ENCODE measurements at places on chromosomes 1 and 21.

DNA sequence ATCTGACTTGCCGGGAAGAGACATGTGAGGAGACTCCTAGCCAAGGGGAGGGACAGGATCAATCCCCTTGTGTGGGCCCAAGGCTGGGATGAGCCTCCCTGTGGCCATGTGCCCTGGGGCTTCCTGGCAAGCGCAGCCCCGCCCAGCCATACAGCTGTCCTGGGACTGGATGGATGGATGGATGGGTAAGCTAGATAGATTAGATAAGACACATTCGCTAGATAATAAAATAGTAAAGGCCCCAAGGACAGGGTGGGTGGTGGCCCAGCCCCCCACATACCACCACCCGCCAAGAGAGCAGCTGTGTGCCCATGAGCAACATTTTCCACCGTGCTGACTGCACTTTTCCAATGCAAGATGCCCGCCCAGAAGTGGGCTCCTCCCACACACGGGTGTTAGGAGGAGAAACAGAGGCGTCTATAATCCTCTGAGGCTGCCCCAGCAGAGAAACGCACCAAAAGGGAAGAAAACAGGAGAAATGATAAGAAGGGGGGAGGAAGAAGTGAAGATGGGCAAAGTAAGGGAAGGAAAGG lies 25.1 kb downstream of the ZBTB17 start:
- no peak for DNase-seq

GRCh38 chr1:51203121-51203873 lies 32.8 kb upstream of the RNF11 start:
- no peak for DNase-seq

- DNase-seq = no peak
These were observed 300.0 kb downstream of the HHIPL2 start for GRCh38 chr1:222247811-222248310.

DNA sequence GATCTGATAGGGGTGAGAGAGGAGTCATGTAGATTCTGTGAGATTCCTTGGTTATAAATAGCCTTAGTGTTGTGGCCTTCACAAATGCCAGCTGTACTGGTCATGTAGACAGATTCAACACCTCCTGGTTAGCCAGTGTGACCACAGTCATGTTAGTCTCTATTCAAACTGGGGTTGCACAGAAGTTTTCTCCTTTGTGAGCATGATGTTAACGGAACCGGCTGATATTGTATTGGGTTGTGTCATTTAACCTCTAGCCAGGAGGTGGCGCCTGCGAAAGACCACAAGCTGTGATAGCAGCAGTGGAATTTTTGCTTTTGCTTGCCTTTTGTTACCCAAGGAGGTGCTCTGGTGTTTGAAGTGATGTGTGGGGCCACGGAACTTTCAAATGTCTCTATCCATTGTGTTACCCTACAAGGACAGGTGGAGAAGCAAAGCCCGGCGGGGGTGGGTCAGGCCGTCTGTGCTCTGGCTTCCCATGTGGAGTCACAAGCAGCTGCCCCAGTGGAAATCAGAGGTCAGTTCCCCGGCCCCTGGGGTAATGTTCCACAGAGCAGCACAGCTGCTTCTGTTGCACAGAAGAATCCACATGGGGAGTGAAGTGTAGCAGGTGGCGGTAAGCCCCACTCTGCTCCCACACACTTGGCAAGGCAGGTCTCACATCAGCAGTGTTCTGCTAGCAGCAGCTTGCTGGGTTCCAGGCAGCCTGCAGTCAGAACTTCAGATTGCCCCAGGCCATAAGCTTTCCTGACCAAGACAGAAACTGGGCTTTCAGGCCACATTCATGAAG lies 112.6 kb downstream of the ADAMTS1 start:
- DNase-seq = no peak

DNA sequence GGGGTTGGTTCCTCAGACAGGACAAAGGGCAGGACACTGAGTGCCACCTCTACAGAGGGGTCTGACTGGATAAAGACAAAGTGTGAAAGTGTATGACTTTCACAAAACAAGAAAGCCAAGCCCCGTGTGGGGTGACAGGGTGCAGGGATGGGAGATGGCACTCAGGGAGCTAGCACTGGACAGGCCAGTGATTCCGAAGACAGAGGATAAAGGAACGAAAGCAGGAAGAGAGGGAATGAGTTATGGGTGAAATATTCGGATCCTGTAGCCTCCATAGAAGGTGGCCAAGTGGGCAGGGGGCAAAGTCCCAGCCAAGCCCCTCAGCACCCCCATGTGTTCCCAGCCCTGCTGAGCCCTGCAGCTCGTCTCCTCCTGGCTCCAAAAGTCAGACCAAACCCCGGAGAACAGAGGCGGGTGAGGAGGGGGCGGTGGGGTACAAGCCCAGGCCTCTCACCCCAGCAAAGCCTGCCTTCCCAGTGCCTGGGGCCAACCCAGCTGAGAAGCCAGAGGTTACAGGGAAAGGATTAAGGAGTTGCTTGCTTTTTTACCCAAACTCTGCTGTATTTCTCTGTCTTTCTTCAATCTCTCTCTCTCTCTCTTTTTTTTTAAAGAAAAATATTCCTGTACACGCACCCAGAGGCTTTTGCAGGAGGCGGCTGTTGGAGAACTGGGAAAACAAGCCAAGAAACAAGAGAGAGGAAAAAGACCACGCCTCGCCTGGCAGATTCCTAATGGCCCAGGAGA lies 14.0 kb upstream of the WASF2 start:
- no peak for DNase-seq

- no peak for DNase-seq
These were observed 26.9 kb upstream of the LRRC3 start for GRCh38 chr21:44428281-44428960.

DNA sequence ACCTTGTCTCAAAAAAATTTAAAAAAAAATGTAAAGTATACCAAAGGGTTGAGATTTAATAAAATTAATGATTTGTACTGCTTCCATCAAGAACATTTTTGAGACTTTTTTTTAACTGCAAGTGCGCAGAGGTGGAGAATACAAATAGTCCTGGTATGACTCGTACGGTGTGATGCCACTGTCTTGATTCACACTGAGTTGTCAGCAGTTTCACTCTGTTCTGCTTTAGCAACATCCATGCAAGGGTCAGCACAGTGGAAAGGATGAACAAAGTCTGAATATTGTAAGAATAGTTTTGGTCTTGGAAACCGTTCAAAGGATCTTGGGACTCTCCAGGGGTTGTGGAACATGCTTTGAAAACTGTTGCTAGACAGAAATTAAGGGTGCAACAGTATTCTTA lies 40.2 kb downstream of the EXO1 start:
- DNase-seq = no peak

DNA sequence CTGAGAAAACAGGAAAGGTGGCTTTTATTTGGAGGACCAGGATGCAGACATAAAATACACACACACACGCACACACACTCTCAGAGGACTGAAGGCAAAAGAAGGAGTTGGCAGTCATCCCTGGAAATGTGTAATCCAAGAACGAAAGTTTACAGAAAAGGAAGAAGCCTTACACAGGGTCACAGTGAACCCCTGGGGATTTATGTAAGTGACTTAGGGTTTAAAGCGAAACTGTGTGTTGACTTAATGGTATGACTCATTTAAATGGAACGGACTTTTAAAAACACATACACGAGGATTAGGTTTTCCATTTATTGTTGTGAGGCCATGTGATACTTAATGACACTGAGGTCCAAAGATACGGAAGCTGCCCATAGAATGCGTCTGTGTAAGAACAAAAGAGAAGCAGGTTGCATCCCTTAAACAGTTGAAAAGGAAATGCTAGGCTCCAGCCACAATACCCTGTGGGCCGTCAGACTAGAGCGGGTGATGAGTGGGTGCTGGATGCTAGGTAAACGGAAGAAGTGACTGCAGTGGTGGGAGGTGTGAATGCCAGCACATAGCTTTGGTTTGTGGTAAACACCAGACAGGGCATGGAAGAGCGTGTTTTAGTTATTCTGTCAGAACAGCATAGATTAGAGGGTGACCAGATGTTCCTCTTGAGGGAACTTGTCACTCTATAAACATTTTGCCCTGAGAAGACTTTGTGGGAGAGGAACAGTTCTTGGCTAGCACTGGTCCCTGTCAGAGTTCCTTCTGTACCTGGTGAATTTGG lies 21.6 kb upstream of the BCL10 start:
- DNase-seq = no peak

GRCh38 chr1:18110968-18111367 lies 3.4 kb downstream of the IGSF21 start:
- no peak for DNase-seq

GRCh38 chr21:27326301-27326700 lies 359.4 kb upstream of the ADAMTS5 start:
- DNase-seq = no peak

DNA sequence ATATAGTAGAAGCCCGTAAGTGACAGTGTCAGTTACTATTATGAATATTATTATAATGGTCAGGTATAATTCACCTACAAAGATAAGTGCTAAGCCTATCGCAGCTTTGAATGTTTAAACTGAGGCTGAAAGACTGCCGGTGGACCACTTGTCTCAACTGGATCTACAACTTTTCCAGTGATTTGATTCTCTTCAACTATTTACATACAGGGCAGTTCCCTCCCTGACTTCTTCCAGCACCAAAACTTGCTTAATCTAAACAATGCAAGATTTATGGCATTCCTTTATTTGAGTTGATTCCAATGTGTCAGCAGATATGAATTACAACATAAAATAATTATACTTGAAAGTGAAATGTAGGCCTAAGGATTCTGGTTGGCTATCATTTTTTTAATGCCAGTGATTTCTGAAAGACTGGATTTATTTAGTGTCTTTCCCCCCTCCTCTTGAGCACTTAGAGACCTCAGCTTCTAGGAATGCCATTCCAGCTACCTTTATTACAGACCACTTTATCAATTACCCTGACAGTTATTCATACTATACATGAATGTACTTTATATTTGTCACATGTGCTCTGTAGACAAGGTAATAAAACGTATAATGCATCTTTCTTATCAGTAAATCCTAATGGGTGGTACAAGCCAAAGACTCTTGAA lies 153.3 kb upstream of the C8B start:
- no peak for DNase-seq

- no peak for DNase-seq
These were observed 7.0 kb upstream of the HIVEP3 start for GRCh38 chr1:41925712-41926111.

GRCh38 chr1:32339363-32339978 lies 3.4 kb upstream of the MARCKSL1 start:
- DNase-seq = no peak

- no peak for DNase-seq
These were observed 12.9 kb downstream of the CD55 start for GRCh38 chr1:207334337-207334736.

- DNase-seq = no peak
These were observed 60.8 kb upstream of the LBR start for GRCh38 chr1:225488676-225489075.

DNA sequence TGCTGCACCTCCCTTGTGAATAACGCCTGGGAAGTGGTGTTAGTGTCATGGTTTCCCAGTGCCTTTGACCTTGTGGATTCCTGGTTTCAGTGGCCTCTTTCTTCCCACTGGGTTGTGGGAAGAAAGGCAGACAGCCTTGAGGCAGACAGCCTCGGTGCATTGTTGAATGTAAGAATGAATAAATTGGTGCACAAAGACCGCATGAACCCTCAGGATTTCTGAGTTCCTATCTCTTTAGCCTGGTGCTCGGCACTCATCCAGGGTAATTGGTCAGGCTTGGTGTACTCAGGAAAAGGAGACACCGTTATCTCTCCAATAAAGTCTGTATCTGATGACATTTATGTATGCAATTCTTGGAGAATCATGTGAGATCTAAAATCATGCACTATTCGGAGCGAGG lies 5.1 kb downstream of the ZNF362 start:
- no peak for DNase-seq

DNA sequence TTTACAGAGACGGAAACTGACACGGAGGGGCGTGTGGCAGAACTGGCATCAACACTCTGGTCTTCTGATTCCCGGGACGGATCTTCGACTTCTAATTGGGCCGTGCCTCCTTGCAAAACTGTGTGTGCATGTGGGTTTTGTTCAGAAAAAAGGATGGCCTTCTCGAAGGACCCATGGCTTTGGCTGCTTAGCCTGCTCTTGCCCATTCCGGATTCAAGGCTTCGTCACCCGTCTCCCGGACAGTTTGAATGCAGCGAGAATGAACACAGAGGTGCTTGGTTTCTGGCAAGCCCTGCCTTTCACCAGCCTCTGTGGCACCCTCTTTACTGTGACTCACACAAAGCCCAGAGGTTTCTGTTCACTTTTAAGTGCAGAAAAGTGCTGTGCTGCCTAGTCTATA lies 120.1 kb downstream of the PRDM2 start:
- DNase-seq = no peak

DNA sequence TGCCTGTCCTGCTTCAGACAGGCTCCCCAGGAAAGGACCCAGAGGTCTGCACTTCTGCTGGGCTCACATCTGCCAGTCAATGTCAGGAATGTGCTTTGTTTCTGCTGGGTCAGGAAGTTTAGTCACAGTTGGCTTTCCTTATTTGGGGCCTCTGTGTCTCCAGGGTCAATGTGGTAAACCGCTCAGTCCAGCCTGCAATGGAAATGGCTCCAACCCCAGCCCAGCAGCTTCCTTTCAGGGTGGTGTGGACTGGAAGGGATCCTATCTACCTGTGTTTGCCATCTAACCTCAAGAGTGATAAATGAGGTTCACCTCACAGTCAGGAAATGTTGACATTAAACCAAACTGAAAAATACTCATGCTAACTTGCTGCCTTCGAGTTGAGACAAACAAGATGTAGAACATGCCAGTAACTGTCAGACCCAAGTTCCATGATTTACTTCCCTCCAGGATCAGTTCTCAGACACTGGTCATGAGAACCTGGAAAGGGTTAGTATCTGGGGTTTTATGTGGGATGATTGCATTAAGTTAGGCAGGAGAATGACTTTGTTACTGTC lies 20.3 kb downstream of the ENO1 start:
- peak; percentile 98 for DNase-seq

DNA sequence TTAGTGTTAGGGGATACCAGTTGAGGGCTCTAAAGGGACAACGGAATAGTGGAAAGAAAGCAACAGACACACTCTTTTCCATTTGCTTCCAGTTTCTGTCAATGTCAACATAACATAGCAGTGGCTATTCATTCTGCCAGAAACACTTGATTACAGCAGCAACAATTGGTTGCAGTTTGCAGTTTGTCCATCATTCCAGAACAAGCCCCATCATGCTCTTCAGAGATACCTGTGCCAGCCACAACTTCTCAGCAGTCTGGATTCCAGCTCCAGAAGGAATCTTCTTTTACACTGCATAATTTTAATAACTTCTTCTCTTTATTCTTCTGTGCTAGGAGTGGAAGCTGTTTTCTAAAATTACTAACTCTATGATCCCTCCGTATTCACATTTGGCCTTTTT lies 1521.4 kb downstream of the PLA2G4A start:
- no peak for DNase-seq

DNA sequence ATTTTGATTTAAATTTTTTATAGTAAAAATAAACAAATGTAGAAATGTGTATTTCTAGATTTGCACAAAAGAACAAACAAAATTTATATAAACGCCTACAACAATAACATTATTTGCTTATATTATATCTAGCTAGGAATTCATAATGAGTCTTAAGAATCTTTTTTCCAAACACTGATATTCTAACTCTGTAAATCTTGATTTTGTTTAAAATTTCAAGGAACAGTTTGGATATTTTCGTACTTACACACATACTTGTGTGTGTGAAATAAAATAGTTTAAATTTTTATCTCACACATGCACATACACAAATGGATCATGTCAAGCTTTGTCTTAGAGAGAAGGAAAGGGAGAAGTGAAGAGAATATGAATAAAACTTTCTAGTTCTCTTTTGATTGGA lies 868.1 kb downstream of the LTN1 start:
- DNase-seq = no peak
